ENCODE measurements at places on chromosomes 5 and 9. TPM values are rescaled to one million over a fixed set of nuclear protein-coding genes. Genes with fewer than 3 reads are reported as not detected.

GABRA1 gene
- not detected for total RNA-seq

DNA sequence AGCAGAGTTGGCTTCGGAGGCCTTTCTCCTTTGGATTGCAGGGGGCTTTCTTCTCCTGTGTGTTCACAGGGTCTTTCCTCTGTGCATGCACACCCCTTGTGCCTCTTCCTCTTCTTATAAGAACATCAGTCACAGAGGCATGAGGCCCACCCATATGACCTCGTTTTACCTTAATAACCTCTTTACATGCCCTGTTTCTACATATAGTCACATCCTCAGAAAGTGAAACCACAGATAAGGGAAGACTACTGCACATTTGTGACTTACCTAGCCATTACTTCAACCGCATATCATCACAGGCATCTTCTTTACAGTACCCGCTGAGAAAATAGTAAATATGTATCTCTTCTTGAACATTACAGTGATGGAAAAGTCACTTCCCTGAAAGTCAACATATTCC, 204.9 kb upstream of the TARS1 start:
- H3K36me3 ChIP-seq, result no peaks in the 10 kb centered on the region
- no peaks in the 10 kb centered on the region for H3K27me3 ChIP-seq
- no peak overlapping the region for H3K27ac ChIP-seq

- H3K4me3 ChIP-seq, result no peak overlapping the region
- no peak overlapping the region for H3K27ac ChIP-seq
These were observed 250.0 kb downstream of the FER start for GRCh38 chr5:108997720-108998119.

- H3K36me3 ChIP-seq, result no peaks in the 10 kb centered on the region
- H3K27ac ChIP-seq, result no peak overlapping the region
- no peak for DNase-seq
These were observed 20.8 kb downstream of the VCAN start for GRCh38 chr5:83492331-83492730.

SLC45A2 gene
- not detected for total RNA-seq

DNA sequence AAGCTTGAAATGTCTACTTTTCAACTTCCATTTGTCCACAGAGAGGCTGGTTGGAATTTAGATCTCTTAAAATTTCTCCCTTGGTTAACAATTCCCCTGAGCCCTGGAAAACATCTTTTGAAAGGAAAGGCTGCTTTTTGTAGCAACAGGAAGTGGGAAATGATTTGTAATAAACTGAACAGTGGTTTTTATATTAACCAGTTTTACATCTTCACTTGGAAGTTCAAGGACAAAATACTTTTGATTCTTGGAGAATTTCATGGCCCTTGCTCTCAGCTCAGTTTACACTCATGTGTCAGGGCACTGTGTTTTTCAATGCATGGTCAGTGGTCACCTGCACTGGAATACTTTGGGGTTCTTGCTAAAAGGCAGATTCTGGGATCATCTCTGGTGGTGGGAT, 9.9 kb downstream of the MLANA start:
- H3K4me3 ChIP-seq, result no peak overlapping the region
- H3K27ac ChIP-seq, result no peak overlapping the region
- no peaks in the 10 kb centered on the region for H3K27me3 ChIP-seq
- H3K36me3 ChIP-seq, result no peaks in the 10 kb centered on the region
- no peaks in the 10 kb centered on the region for H3K4me1 ChIP-seq

DNA sequence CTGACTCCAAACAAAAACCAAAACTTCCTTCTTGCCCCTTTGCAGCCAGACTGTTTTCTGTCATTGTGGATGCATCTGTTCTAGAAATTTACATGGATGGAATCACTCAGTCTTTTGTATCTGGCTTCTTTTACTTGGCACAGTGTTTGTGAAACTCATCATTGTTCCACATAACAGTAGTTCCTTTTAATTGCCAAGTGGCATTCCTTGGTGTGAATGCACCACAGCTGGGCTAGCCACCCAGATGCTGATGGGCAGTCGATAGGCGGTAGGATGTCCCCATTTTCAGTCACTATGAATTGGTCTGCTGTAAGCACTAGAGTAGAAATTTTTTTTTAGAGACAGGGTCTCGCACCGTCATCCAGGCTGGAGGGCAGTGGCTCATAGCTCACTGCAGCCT, 6.3 kb upstream of the CLPTM1L start:
- no peaks in the 10 kb centered on the region for H3K36me3 ChIP-seq
- H3K27ac ChIP-seq, result no peak overlapping the region
- no peak overlapping the region for H3K4me3 ChIP-seq
- no peaks in the 10 kb centered on the region for H3K4me1 ChIP-seq
- no peak for DNase-seq

C9orf50 gene
- 0.48 TPM for total RNA-seq

DNA sequence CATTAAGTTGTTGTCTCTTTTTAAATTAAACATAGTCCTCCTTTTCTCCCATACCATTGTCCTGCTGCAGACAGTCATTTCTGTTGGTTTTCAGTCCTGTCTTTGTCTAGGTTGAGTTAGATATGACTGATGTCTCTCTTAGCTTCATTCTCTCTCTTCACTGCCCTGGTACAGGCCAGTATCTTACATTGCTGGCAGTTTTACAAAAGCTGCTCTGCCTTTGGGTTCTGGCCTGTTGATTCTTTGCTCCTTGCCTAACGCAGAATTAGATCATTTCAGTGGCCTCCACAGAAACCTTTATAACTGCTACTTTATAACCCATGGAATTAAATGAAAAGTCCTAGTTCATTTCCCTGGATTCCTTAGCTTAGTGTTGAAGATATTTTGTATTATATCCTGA, 33.7 kb downstream of the GPR21 start:
- H3K4me3 ChIP-seq, result no peak overlapping the region
- peaks cover 4% of the 10 kb centered on the region for H3K36me3 ChIP-seq
- H3K27me3 ChIP-seq, result no peaks in the 10 kb centered on the region
- no peaks in the 10 kb centered on the region for H3K4me1 ChIP-seq
- H3K27ac ChIP-seq, result no peak overlapping the region

DNA sequence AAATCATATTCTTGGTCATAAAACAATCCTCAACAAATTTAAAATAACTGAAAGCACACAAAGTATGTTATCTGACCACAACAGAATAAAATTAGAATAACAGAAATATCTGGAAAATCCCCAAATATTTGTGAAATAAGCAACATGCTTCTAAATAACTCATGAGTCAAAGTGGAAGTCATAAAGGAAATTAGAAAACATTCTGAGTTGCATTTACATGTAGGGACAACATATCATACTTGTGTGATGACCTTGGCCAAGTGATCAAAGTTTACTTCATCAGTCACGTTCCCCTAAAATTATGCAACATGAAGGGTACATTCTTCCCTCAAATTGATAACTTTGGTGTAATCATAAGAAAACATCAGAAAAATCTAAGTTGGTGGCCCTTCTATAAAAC, 64.7 kb downstream of the CSF2 start:
- H3K27ac ChIP-seq, result no peak overlapping the region
- DNase-seq, result no peak
- H3K27me3 ChIP-seq, result no peaks in the 10 kb centered on the region
- H3K4me3 ChIP-seq, result no peak overlapping the region

DNA sequence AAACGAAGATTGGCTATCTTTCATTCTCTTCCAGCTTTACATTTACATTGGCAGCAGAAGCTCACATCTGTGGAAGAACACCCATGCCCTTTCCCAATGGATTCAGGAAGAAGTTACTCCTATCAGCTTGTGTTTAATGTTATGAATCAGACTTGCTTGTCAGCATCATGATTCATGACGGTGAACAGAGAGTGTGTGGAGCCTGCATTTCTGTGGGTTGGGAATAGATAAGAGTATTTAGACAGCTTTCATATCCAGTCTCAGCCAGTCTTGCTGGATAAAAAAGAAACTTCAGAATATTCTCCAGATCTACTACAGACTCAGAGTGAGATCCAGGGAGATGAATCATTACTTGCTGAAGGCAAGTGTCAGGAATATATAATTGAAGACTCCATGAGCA, 812.9 kb upstream of the ZNF608 start:
- no peak overlapping the region for H3K27ac ChIP-seq
- H3K4me3 ChIP-seq, result no peak overlapping the region
- no peaks in the 10 kb centered on the region for H3K27me3 ChIP-seq
- no peak for DNase-seq
- H3K36me3 ChIP-seq, result no peaks in the 10 kb centered on the region

GRCh38 chr5:6423327-6424109, 25.1 kb upstream of the UBE2QL1 start:
- no peak overlapping the region for H3K4me3 ChIP-seq
- H3K27me3 ChIP-seq, result no peaks in the 10 kb centered on the region
- H3K27ac ChIP-seq, result no peak overlapping the region
- no peaks in the 10 kb centered on the region for H3K4me1 ChIP-seq
- DNase-seq, result no peak

- H3K36me3 ChIP-seq, result no peaks in the 10 kb centered on the region
- H3K27me3 ChIP-seq, result no peaks in the 10 kb centered on the region
- no peak overlapping the region for H3K27ac ChIP-seq
- DNase-seq, result no peak
- H3K4me1 ChIP-seq, result no peaks in the 10 kb centered on the region
These were observed 40.0 kb downstream of the DENND4C start for GRCh38 chr9:19270421-19270949.

DNA sequence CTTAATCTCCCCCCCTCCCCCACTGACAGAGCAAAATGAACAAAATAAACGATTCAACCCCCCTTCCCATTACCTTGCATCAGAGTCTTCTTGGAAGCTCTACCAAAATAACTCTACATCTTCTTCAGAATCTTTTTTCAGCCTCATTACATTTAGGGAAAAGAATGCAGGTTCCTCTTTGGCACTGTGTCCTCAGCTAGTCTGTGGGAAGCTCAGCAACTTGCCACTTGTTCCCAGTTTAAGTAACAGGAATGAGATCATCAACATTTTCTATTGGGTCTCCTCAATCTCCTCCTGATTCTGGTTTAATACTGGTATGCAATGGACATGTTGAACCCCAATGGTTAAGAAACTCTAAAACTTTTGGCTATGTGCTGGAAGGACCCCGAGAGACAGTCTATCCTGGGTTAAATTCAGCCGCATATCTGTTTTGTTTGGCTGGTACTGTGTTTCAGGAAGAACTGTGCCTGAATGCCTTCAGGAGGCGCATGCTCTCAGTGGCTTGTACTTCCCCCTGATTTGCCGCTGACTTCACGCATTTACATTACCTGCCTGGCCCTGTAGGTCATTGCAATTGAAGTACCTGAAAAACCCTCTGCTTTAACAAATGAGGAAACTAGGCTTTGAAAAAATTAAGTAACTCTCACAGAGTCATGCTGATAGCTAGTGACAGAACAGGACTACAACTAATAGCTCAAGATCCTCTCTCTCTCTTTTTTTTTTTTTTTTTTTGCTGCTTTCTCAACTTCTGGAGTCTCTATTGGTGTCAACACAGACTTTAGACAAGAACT, 78.1 kb upstream of the HMHB1 start:
- DNase-seq, result no peak
- no peaks in the 10 kb centered on the region for H3K36me3 ChIP-seq
- no peak overlapping the region for H3K27ac ChIP-seq
- H3K27me3 ChIP-seq, result no peaks in the 10 kb centered on the region

PRRX2 gene
- total RNA-seq, result 35.1 TPM

C9 gene
- not detected for total RNA-seq

HOMER1 gene
- 3.2 TPM for total RNA-seq

GRCh38 chr9:136569526-136570148, 23.8 kb upstream of the NOTCH1 start:
- no peak overlapping the region for H3K27ac ChIP-seq
- no peaks in the 10 kb centered on the region for H3K36me3 ChIP-seq
- no peak overlapping the region for H3K4me3 ChIP-seq
- DNase-seq, result no peak
- no peaks in the 10 kb centered on the region for H3K27me3 ChIP-seq

FOXD4 gene
- total RNA-seq, result 0.33 TPM

Data from breast epithelium (tissue), 4 donors.